ENCODE measurements at places on chromosomes 5 and 9.
A peak's percentile ranks its signal among the peaks of the same experiment; 100 is the strongest.

GRCh38 chr9:124137009-124137943 is 120.5 kb upstream of the NEK6 start:
- no peak for DNase-seq

DNA sequence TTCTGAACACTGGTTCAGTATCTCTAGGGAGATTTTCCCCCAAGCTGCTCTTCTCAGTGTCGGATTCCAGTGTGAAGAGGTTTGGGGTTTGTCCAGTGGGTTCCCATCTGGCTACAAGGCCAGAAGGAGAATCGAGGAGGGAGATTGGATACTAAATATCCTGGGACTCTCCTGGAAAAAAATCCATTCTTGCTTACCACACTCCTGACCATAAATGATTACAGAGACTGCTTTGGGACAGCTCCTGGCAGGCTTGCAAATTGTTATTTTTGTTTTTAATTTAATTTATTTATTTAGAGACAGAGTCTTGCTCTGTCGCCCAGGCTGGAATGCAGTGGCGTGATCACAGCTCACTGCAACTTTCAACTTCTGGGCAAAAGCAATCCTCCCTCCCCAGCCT is 4.7 kb upstream of the SUSD1 start:
- no peak for DNase-seq

DNA sequence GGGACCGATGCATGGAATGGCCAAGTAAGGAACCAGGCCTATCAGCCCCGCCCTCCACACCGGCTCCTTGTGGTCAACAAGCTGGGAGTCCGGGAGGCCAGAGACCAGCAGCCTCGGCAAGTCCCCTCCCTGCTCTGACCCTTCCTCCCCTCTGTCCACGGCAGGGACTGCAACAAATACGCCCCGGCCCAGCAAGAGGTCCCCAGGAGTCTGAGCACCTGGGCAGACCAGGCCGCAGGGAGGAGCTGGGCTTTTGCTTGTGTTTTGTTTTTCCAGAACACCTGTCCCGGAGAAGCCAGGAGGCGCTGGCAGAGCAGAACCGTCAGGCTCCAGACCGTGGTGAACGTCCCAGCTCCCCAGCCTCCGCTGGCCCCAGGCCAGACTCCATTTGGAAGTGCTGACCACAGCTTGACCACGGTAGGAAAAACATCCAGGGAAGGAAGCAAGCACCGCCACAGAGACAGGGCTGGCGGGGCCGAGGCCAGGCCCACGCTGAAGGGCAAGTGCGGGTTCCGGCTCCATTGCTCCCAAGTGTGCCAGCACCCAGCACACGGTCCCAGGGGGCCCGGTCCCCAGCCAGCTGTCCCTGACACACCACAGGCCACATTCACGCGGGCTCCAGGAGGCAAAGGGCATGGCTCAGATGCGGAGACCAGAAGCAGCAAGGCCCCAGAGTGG is 56.7 kb downstream of the VAV2 start:
- DNase-seq: peak; percentile 38

GRCh38 chr5:126965061-126965475 is 65.3 kb downstream of the MARCHF3 start:
- no peak for DNase-seq

GRCh38 chr9:108813951-108814601 is 41.7 kb downstream of the ACTL7B start:
- peak; percentile 57 for DNase-seq

- DNase-seq: peak; percentile 58
These were observed 159.4 kb downstream of the MYO10 start for GRCh38 chr5:16776611-16777251.

DNA sequence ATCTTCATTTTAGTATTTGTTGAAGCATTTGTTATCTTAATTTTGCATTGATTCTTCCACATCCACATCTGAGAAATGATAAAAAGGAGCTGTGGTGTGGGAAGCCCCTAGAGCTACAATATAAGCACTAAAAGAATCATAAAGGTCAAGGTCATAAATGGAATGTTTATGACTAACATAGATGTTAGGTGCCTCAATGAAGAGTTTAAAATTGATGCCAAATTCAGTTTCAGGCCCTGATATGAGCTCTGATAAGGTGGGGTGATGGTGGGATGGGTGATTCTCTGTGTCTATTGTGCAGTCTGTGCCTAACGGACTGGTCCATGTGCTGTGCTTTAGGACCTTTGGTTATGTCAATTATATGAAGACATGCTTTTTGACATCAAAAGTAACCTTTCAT is 61.2 kb upstream of the CAMK4 start:
- no peak for DNase-seq

DNA sequence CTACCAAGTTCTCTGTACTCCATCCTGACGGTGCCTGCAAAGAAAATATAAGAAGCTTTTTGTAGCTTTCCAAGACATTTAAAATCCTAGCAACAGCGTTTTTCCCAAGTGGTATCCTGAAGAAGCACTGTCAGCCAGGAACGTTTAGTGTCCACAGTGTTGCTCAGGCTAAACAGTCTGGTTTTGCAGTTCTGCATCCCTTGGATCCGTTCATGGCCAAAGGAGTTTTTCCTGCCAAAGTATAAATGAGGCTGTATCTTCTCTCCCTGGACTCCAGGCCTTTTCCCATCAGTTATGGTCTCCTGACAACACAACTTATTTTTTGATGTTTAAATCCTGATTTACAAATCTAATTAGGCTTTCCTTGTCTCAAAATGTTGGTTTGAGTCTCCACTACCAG is 925.8 kb downstream of the TLE1 start:
- DNase-seq: no peak

DNA sequence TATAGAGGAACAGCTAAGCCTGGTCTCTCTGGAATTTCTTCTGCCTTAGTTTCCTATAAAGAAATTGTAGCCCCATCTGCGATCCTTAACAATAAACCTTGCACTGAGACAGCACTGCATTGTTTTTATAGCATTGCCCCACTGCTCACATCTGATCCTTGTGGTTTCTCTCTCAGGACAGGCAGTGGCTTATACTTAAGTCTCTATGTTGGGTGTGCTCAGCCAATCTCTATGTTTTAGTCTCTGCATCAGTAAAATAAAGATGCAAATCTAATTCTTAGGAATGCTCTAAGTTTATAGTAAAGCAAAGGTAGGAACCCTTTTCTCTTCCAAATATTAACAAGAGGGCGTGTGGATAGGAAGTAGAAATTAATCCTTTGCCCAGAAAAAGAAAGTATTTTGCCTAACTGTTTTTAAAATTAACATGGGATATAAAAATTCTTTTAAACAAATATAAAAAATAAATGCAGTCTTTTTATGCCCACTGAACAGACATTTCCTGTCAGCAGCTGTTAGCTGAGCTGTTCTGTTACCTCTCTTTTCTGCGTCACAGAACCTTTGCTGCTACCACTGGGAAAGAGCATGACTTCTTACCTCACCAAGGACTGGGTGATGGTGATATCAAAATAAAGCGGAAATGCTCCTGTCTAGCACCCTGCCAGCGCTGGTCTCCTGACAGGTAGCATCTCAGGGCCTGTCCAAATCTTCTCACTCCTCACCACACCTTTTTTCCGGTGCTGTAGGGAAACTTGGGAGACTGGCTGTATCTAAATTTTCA is 29.5 kb downstream of the MRPS27 start:
- DNase-seq: no peak

DNA sequence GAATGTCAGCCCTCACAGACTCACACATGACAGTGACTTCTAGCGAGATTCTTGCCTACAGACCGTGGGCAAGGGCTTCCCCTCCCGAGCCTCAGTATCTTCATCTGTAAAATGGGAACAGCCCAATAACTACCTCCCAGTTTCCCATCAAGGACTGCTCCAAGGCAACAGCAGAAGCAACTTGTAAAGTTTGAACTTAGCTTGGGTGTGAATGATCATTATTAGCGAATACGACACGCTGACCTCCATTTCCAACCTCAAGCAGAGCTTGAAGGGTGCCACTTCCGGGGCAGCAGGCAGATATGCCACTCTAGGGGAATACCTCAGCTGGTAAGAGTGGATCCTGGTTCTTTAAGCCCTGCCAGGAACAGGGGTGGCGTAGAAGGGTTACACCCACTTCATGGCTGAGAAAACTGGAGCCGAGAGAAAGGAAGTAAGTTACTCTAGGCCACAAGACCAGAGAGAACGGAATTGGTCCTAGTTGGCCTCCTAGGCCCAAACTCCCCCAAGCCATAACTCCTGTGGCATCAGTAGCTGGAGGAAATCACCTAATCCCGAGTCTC is 2.0 kb downstream of the RNF44 start:
- DNase-seq: no peak

DNA sequence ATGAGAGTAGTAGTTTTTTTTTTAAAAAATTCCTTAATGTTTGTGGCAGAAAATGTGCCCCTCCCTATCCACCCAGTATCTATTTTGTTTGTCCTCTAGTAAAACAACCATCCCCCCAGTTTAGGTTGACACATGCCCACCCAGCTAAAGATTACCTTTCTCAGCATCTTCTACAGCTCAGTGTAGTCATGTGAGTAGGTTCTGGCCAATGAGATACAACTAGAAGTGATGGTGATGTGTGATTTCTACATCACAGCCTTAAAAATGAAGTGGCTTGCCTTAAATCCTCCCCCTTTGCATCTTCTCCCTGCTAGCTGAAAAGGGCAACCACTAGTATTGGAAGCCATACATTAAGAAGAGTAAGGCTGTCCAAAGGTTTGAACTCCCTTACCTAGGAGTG is 14.9 kb downstream of the CHD1 start:
- DNase-seq: no peak

DNA sequence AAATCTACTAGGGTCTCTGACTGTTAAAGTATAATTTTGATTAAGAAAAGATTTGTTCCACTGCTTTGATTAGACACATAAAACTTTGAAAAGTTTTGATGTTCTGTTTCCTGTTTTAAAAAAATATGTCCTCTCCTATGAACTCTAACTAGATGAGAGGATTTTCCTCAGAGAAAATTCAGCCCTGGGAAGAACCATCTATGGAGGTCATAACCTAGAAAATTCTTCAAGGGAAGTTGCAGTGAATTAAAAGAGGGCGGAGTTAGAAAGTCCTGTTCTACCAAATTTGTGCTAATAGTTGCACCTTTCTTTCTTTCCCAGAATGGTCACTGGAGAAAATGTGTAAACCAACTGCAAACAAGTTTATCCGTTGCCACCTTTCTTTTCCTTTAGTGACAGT is 27.7 kb downstream of the PIK3R1 start:
- DNase-seq: no peak

DNA sequence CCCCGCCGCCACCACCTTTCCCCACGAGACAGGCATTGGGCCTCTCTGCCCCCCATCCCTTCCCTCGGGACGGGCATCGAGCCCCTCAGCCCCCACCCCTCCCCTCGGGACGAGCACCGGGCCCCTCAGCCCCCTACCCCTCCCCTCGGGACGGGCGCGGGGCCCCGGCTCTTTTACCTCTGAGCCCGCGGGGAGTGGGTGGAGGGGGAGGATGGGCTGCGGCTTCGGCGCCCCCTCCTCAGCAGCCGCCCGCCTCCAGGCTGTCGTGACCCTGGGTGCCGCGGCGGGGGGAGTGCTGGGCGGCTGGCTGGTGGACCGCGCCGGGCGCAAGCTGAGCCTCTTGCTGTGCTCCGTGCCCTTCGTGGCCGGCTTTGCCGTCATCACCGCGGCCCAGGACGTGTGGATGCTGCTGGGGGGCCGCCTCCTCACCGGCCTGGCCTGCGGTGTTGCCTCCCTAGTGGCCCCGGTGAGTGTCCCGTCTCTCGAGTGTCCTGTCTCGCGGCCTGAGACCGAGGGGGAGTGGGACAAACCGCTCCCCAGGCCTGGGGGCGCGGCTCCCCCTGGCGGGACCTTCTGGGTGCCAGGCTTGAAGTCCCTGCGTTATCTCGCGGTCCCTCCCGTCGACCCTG is 791 bp downstream of the SLC2A8 start:
- no peak for DNase-seq

DNA sequence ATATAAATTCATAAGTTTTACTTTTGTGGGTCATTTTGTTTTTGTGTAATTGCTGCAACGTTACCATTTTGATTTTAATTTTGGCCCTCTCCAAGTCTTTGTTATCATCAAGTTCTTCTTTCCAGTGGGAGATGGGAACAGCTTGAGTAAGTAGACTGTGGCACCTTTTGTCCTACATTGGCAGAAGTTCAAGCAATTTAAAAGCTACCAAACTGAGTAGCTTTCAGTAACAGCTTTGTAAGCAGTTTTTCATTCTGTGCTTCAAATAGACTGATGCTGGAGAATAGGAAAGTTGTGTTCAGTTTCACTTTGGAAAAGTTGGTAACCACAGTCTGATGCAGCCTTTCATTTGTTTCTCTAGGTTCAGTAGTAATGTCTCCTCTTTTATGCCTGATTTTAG is 47.8 kb upstream of the TMED7 start:
- DNase-seq: no peak

DNA sequence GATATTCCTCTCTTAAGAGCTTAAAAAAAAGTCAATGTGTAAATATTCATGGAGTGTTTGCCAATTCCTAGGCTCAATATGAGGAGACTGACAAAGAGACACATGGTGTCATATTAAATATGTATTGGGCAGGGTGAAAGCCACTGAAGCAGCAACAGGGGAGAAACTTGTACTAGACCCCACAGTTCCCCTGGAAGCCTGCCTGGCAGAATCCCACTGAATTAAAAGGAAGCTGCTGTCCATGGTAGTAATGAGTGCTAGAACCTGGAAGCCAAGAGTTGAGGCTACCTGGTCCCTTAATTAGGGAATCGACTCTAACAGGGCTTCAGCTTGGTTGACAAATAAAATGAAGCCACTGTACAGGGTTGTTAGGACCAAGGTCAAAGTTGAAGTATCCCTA is 129.4 kb upstream of the GPR151 start:
- DNase-seq: no peak

GRCh38 chr5:102792705-102793104 is 37.6 kb downstream of the PAM start:
- DNase-seq: peak; percentile 70

DNA sequence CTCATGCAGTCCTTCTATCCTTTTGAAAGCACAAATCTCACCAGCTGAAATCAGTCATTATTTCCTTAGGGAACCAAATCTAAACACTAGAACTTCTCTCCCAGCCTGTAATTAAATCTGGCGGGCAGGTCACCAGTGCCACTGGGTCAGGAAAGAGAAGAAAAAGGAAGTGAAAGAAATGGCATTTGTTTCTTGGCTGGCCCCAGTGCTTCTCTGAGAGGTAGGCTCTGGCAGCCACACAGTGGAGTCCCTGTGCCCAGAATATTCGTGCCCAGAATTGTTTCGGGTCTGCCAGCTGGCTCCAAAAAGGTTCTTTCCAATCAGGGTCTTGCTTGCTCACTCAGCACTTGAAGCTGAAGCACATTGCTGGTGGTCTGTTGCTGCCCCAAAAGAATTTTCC is 133.9 kb upstream of the MTAP start:
- no peak for DNase-seq

Data from NCI-H2081 (cell line).